Smooth muscle cell of the umbilical artery (primary cell): ENCODE measurements at places on chromosomes 5 and 9. TPM values are rescaled to one million over a fixed set of nuclear protein-coding genes. Genes with fewer than 3 reads are reported as not detected.

FCN2 gene
- total RNA-seq = not detected in 2 replicates

SLC6A7 gene
- total RNA-seq = not detected in 2 replicates

HDAC3 gene
- 44.2 and 49.2 TPM in 2 replicates for total RNA-seq

PTGS1 gene
- 2.6 and 4.5 TPM in 2 replicates for total RNA-seq

GLDC gene
- total RNA-seq = under 0.01 and 1.3 TPM in 2 replicates

DMRT2 gene
- total RNA-seq = 1.5 and 1.7 TPM in 2 replicates

CDH10 gene
- total RNA-seq = 2.4 and 2.7 TPM in 2 replicates

ADAMTS2 gene
- total RNA-seq = 113 and 161 TPM in 2 replicates

NAIP gene
- total RNA-seq = 1.2 and 5.2 TPM in 2 replicates

CCNO gene
- total RNA-seq = 0.14 TPM in 1 of 2 replicates, not detected in the other

POMT1 gene
- total RNA-seq = 31.8 and 34.8 TPM in 2 replicates

SERF1B gene
- 11.9 and 13.3 TPM in 2 replicates for total RNA-seq

CERT1 gene
- total RNA-seq = 34.1 and 37.0 TPM in 2 replicates

CDH12 gene
- total RNA-seq = not detected in 2 replicates

SPINK6 gene
- not detected in 2 replicates for total RNA-seq

IFNA21 gene
- total RNA-seq = not detected in 2 replicates

CD14 gene
- total RNA-seq = 0.55 and 0.59 TPM in 2 replicates

CYLC2 gene
- not detected in 2 replicates for total RNA-seq

LOX gene
- 782 and 874 TPM in 2 replicates for total RNA-seq
